ENCODE measurements at places on chromosomes 4 and X.
A peak's percentile ranks its signal among the peaks of the same experiment; 100 is the strongest.

- no peak overlapping the region for H3K27ac ChIP-seq
- no peak overlapping the region for H3K4me3 ChIP-seq
- no peaks in the 10 kb centered on the region for H3K36me3 ChIP-seq
These were observed 138.7 kb downstream of the VSIG4 start for GRCh38 chrX:65900850-65901844.

GRCh38 chr4:53633608-53634007 is 42.3 kb upstream of the LNX1 start:
- no peaks in the 10 kb centered on the region for H3K4me1 ChIP-seq
- DNase-seq: no peak

DNA sequence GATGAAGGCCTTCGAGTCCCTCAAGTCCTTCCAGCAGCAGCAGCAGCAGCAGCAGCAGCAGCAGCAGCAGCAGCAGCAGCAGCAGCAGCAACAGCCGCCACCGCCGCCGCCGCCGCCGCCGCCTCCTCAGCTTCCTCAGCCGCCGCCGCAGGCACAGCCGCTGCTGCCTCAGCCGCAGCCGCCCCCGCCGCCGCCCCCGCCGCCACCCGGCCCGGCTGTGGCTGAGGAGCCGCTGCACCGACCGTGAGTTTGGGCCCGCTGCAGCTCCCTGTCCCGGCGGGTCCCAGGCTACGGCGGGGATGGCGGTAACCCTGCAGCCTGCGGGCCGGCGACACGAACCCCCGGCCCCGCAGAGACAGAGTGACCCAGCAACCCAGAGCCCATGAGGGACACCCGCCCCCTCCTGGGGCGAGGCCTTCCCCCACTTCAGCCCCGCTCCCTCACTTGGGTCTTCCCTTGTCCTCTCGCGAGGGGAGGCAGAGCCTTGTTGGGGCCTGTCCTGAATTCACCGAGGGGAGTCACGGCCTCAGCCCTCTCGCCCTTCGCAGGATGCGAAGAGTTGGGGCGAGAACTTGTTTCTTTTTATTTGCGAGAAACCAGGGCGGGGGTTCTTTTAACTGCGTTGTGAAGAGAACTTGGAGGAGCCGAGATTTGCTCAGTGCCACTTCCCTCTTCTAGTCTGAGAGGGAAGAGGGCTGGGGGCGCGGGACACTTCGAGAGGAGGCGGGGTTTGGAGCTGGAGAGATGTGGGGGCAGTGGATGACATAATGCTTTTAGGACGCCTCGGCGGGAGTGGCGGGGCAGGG is 568 bp downstream of the HTT start:
- H3K36me3 ChIP-seq: no peaks in the 10 kb centered on the region
- H3K27ac ChIP-seq: peak overlapping the region; percentile 86
- no peaks in the 10 kb centered on the region for H3K27me3 ChIP-seq
- peak overlapping the region; percentile 86 for H3K4me3 ChIP-seq
- peaks cover 34% of the 10 kb centered on the region for H3K4me1 ChIP-seq

GRCh38 chrX:16100673-16101072 is 22.7 kb upstream of the GRPR start:
- H3K4me3 ChIP-seq: no peak overlapping the region
- H3K4me1 ChIP-seq: no peaks in the 10 kb centered on the region
- H3K27ac ChIP-seq: no peak overlapping the region

DNA sequence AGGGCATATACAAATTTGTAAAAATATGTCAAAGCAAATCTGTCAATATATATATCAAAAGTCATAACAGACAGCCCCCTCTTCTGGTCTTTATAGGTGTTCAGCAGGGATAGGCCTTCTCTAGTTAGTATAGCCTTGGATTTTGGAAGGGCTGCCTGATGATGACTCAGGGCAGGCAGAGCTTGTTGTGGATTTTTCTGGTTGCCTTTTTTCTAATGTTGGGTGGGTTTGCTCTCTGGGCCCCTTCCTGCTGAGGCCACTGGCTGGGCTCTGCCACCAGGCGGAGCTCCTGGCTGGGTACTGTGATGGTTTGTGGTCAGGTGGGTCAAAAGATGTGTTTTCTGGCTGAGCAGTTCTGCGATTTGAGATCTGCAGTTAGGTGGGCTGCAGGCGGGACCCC is 294.2 kb downstream of the GRIA2 start:
- no peaks in the 10 kb centered on the region for H3K4me1 ChIP-seq
- no peak overlapping the region for H3K27ac ChIP-seq
- no peak for DNase-seq
- H3K36me3 ChIP-seq: no peaks in the 10 kb centered on the region

DNA sequence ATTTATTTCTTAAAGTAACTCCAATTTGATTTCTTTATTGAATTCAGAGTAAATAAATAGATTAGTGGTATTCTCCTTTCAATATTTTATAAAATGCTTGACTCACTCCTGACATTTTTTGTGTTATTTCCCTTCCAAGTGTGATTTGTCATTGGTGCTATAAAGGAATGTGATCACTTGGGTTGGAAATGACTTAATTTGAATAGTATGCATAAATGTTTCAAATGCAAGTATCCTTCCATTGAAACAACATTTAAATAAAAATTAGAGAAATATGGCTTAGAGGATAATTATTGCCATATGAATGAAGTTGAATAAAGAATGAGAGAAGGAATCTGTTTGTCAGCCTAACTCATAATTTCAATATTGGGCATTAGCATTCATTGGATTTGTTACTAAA is 182.7 kb downstream of the PABPC4L start:
- no peak overlapping the region for H3K27ac ChIP-seq
- H3K4me3 ChIP-seq: no peak overlapping the region
- H3K4me1 ChIP-seq: no peaks in the 10 kb centered on the region
- no peaks in the 10 kb centered on the region for H3K27me3 ChIP-seq
- no peaks in the 10 kb centered on the region for H3K36me3 ChIP-seq
- DNase-seq: no peak

DNA sequence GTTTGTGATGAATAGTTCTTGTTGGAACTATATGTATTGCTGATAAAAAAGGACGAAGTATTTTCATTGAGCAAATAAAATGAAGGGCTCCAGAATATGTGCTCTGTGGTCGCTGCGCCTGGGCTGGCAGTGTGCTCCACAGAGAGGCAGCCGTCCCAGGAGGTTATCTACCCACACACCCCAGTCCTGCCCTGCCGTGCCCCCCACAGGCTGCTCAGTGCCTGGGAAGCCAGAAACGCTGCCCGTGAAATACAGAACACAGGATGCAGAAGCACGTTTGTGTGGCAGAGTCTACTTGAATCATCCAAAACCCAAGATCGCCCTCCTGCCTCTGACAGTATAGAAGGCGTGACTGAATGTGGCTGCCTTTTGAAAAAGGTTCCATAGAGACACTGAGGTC is 1.4 kb downstream of the CLDN22 start:
- H3K27ac ChIP-seq: no peak overlapping the region
- H3K4me3 ChIP-seq: no peak overlapping the region
- peaks cover 5% of the 10 kb centered on the region for H3K36me3 ChIP-seq
- peaks cover 3% of the 10 kb centered on the region for H3K27me3 ChIP-seq
- no peak for DNase-seq
- H3K4me1 ChIP-seq: peaks cover 19% of the 10 kb centered on the region

All from naive thymus-derived CD8-positive, alpha-beta T cell (primary cell).